Activated T-helper 1 cell treated with anti-CD3 and anti-CD28 coated beads, Interleukin-12 subunit alpha, Interleukin-12 subunit beta, Interleukin-2, Interleukin-4 antibody, amounts not matched to agents 30 ng/mL and 10 ng/mL and 1 ng/mL, durations not matched to agents 14 hours and 24 hours and 36 hours (primary cell): ENCODE measurements at places on chromosomes 1 and 21.
A peak's percentile ranks its signal among the peaks of the same experiment; 100 is the strongest.

GRCh38 chr1:225479996-225480720 is 52.3 kb upstream of the LBR start:
- no peak for DNase-seq

DNA sequence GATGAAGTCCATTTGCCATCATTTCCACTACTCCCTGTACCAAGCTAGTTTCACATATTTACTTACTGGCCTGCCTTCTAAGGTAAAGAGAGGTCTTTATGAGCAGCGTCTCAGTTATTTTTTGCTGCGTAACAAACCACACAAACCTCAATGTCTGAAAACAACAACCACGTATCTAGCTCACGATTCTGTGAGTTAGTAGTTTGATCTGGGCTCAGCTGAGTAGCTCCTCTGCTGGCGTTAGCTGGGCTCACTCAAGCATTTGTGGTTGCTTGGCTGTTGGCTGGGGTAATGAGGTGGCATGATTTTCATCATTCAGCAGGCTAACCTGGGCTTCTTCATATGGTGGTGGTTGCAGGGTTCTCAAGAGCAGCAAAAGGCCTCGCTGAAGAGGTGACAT is 225.4 kb downstream of the FOXD2 start:
- no peak for DNase-seq

DNA sequence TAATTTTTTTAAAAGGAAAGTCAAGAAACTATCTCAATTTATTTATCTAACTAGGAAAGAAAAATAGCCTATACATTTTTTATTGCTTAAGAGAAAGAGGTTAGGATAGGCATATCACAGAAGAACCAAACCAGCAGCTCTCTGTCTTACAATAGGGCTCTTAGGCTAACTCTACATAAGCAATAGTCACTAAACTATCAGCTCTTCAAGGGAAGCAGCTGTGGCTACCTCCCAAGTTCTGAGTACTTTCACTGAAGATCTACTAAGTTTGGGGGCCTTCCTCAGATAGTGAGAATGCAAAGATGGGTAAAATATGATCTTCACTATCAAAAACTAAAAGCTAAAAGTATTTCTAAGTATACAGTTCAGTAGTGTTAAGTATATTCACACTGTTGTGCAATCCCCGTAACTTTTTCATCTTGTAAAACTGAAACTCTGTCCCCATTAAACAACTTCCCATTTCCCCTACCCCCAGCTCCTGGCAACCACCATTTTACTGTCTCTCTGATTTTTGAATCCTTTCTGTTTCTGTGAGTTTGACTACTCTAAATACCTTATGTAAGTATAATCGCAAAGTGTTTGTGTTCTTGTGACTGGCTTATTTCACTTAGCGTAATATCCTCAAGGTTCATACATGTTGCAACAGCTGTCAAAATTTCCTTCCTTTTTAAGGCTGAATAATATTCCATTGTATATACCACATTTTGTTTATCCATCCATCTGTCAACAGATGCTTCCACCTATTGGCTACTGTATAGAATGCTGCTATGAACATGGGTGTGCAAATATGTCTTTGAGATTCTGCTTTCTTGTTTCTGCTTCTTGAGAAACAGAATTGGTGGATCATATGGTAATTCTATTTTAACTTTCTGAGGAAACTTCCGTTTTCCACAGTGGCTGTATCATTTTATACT is 73.3 kb downstream of the ACBD6 start:
- DNase-seq: no peak

GRCh38 chr21:34027721-34028461 is 45.5 kb upstream of the MRPS6 start:
- no peak for DNase-seq

DNA sequence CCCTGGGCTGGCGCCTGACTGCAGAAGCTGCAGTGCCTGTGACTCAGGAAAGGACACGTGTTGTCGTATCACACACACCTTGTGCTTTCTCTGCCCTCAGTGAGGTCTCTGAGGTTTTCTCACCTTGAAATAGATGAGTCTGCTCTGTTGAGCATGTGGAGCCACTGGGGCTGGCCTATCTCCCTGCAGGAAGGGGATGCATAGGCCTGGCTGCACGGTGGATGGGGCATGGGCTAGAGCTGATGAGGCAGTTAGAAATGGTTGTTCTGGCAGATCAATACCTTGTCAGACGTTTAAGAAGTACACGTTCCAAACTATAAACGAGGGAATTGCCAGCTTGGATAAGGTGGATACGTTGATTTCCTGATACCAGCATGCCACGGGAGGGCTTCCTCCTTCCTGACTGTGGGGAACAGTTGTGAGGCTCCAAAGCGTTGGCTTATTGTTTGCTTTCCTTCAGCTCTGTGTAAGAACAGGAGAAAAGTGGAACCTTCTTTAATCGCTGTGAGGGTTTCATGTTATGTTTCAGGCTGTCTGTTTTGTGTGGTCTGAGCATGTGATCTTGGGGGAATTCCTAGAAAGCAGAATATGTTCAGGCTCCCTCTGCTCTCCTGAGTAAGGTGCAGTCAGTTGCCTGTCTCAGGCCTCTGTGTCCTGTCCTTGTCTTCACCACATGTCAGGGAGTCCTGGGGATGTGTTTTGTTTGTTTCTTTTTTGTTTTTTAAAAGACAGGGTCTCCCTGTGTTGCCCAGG is 44.8 kb downstream of the PCNT start:
- DNase-seq: peak; percentile 57

DNA sequence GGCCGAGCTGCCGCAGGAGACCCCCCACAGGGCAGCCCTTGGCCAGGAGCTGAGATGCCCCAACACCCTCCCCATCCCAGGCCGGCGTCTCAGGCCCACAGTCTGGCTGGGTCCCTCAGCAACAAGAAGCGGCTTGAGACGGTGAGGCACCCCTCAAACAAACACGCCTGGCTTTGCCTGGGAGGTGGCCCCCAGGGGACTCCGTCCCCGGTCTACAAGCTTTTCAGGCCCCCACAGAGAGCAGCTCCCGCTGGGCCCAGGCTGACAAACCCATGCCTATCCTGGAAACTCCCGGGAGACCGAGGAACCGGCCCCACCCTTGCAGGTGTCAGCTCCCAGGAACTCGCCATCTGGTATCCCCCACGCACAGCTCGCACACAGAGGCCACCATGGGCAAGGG is 67.0 kb downstream of the ARHGEF16 start:
- no peak for DNase-seq

GRCh38 chr1:85576266-85576641 is 4.3 kb upstream of the CCN1 start:
- DNase-seq: no peak

- DNase-seq: no peak
Observed at GRCh38 chr1:209029737-209030136, 553.8 kb upstream of the CAMK1G start.

GRCh38 chr21:32380940-32381339 is 11.9 kb downstream of the URB1 start:
- no peak for DNase-seq

- no peak for DNase-seq
Observed at GRCh38 chr1:115433483-115433882, 95.4 kb upstream of the NGF start.

- no peak for DNase-seq
Observed at GRCh38 chr1:204530932-204531331, 14.7 kb downstream of the MDM4 start.

- no peak for DNase-seq
Observed at GRCh38 chr1:3623441-3624199, 1.2 kb upstream of the TPRG1L start.

GRCh38 chr1:40381268-40382107 is 8.0 kb downstream of the SMAP2 start:
- DNase-seq: no peak

DNA sequence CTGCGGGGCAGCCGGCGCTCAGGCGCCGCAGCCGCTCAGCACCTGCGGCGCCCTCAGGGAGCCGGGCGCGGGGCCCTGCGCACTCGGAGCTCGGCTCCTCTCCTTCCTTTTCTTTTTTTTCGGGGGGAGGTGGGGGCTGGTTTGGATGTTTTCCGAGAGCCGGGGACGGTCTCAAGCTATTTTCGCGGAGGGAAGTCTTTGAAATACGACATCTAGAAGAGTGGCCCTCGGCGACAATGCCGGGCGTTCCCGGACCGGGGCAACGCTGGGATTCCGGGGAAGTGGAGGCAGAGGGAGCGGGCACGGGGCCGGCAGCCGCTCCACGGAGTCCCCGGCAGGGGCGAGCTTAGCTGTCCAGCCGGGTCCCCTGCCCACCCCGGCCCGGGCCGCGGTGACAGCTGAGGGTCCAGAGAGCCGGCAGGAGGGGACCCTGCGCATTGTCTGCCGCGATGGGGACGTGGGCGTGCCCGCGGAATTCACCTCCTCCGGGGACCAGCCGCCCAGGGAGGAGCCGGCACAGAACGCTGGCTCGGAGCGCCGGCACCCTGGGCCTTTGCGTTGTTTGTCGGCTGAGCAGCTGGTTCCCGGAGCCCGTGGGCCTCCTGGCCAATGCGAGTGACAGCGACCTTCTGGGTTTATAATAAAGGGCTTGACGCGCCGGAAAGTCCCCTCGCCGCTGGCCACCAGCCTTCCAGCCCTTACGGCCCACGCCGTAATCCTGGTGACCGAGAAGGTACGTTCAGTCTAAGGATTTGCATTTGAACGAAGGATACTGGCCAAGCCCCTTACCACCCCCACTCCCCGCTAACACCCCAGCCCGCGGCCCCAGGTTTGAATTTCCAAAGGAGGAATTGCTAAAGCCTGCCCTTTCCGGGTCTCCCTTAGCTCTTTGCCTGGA is 582 bp downstream of the SLC37A1 start:
- peak; percentile 55 for DNase-seq

DNA sequence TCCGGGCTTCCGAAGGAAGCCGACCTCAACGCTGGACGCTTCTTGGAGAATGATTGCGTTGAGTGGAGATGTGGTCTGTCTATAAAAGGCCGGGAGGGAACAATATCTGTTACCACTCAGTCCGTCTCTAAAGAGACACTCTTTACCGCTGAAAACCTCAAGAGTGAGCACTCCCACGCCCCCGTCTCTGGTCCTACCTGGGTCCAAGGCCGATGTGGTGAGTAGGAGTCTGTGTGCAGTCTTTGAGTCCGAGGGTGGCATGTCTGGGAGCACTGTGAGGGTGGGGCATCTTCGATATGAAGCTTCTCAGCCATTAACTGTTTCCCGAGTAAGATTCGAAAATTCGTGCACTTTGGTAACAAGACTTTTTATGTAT is 576 bp downstream of the ZFP69 start:
- DNase-seq: no peak

DNA sequence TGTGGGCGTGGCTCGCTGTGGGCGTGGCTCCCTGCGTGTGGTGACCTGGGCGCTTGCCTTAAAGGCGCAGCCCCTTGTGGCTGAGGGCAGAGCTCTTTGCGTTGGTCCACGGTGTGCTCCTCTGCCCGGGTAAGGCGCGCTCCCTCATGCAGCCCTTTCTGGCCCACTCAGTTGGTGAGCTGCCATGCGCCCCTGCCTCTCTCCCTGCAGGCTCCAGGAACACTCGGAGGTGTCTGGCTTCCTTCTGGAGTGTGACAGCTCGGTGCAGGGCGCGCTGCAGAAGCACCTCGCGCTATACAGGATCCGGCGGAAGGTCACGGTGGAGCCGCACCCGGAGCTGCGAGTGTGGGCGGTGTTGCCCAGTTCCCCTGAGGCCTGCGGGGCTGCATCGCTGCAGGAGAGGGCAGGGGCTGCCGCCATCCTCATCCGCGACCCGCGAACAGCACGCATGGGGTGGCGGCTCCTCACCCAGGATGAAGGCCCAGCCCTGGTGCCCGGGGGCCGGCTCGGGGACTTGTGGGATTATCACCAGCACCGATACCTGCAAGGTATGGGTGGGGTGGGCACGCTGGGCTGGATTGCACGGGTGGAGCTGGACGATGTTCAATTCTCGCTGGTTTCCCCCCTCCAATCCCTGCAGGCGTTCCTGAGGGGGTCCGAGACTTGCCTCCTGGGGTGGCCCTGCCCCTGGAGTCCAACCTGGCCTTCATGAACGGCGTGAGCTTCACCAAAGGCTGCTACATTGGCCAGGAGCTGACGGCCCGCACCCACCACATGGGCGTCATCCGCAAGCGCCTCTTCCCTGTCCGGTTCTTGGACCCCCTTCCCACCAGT is 9.1 kb downstream of the IBA57 start:
- DNase-seq: no peak

DNA sequence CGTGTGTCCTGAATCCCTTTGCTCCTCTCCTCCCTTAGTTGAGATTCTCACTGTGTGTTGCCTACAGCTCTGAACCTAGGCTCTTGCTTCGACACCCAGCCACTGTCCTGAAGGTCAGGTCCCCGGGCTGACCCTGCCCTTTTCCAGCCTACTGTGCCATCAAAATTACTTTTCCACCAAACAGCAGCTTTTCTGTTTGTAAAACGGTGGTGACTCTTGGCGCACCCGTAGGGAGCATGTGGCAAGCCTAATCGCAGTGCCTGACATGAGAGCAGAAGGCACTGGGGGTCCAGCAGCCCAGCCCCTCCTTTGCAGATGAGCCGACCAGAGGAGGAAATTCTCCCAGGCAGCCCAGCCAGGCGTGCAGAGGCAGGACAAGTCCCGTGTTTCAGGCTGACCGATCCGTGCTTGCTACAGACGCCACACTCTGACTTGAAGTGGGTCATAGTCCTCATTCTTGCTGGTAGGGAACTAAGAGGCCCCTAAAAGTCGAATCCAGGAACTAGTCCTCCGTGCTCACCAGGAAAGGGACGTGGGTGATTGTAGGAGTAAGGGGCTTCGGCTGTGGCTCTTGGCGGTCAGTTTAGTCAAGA is 6.8 kb downstream of the GPR137B start:
- no peak for DNase-seq

GRCh38 chr1:82700476-82700875 is 899.7 kb downstream of the ADGRL2 start:
- no peak for DNase-seq

DNA sequence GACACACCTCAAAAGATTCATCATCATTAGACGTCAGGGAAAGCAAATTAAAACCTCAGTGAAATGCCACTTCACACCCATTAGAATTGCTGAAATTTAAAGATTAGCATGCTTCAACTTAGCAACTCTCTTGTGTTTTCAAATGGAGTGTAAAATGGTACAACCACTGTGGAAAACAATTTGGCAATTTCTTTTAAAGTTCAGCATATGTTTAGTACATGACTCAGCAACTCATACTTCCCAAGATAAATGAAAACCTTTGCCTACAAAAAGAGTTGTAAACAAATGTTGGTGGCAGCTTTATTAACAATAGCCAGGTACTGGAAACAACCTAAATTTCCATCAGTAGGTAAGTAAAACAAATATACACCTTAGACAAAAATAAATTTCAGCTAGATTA is 42.7 kb downstream of the ST3GAL3 start:
- DNase-seq: no peak
